ELF-1 (cell line): ENCODE measurements at places on chromosomes 1 and 21.

DNA sequence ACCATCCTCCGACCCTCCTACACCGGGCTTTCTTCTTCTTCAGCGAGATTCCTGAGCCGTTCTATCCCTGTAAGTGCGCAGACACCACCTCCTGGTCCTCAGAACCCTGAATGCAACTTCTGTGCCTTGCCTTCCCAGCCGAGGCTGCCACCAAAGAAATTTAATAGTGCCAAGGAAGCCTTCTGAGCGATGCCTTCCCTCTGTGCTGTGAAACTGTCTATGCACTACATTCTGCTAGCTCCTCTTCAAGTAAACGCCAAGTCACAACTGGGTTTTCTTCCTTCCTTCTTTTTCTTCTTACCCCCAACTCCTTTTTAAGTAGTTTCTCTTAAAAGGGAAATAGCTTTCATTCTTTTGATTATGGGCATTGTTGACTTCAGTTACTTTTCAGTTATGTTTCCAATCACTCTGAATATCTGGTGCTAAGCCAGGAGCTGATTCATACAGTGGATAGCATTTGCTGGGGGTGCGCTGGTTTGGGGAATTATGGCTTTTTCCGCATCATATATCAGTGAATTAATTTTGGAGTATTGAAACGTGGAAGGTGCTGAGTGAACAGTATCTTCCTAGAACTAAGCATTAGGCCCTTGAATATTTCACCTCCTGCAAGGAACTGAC lies 38.6 kb upstream of the GPR88 start:
- no peak for DNase-seq

DNA sequence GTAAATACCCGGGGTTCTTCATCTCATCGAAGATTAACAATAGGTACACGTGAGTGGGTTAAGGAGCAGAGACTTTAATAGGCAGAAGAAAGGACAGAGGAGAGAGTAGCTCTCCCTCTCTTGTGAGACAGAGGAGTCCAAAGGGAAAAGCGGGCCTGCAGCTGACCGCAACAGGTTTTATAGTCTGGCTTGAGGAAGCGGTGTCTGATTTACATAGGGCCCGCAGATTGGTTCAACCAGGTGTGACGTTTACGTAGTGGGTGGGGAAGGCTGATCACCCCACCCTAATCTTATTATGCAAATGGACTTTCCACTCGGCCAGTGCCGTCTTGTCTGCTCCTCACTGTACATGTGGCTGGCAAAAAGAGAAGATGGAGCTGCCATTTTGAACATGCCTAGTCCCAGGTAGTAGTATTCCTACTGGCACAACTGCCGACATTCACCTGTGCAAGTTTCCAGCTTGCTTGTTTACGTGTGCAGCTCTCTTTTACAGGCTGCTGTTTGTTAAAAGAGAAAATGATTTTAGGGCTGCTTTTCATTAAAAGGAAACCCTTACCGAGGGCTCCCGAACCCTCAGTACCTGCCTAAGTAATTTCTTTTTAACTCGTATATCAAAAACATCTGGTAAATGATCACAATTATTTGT lies 10.6 kb downstream of the CDC14A start:
- peak; percentile 92 for DNase-seq

DNA sequence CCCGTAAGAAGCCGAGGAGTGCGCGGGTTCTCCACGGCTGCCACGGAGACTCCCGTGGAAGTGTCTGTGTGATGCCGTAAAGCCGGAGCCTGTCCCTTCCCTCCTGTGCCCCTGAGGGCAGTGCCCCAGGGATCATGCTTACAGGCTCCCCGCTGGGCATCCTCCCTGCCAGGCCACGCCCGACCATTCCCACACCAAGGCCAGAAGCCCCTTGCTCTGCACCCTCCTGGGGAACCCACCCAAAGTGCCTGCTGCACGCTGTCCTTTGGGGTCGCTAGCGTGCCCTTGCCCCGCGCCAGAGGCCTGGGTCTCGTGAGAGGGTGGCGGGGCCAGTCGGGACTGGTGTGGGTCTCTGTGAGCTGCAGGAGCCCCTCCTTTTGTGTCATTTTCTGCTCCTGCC lies 228.5 kb upstream of the C1orf174 start:
- DNase-seq = no peak

DNA sequence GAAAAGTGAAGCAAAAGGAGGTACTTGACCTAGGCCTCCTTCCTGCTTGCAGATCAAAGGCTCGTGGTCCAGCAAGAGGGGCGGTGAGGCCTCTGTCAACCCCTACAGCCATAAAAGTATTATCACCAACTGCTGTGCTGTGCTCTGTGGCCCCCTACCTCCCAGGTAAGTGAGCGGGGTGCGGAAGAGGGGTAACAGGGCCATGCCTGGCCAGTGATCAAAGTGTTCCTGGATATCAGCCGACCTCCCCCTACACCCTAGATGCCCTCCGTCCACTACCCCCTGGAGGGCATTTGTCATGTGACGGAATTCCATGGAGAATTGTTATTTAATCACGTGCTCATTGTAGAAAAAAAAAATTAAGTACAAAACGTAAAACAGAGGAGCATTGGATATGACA lies 10.2 kb upstream of the SFN start:
- DNase-seq = no peak

GRCh38 chr1:229431284-229432115 lies 2.4 kb downstream of the ACTA1 start:
- peak; percentile 44 for DNase-seq

- DNase-seq = no peak
Measured at GRCh38 chr1:235098547-235098946, 30.1 kb downstream of the TOMM20 start.

DNA sequence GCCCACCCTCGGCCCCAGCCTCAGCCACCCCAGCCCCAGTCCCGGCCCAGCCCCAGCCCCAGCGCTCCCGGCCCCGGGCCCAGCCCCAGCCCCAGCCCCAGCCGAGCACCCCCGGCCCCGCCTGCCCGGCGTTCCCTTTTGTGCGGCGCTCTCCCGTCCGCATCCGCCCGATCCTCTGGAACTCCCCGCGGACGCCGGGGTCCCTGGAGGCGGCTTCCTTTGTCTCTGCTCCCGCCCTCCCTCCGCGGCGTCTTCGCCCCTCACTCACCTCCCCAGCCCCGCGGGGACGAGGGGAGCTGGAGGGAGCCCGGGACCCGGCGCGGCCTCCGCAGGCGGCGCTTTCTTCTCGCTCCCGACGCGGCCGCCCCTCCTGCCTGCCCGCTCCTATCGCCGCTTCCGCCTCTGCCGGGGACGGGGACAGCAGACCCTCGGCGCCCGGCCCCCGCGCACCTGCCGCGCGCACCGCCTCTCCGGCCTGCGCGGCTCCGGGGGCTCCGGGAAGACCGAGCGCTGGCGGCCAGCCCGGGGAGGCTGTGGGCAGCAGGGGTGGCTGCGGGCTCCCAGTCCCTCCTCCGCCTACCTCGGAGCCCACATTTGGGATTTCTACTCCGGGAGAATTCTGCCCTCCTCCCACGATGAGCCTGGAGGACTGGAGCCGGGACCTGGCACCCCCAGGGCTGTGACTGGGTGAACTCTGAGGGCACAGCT lies 14.0 kb downstream of the AGRN start:
- no peak for DNase-seq

DNA sequence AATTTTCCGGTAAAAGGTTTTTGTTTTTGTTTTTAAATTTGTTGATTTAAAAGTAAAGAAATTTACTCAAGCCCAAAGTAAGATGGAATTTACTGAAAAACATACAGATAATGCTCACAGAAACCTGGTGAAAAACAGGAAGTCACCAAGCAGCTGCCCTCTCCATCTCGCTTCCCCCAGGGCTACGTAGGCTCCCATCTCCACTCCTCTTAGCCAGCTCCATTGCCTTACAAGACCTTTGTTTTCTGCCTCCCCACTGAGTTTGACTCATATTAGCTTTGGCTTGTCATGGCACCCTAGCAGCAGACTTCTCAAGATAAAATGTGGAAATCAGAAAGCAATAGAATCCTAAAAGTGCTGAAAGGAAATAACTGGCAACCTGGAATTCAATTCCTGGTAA lies 57.9 kb downstream of the PHTF1 start:
- DNase-seq = peak; percentile 56

GRCh38 chr1:155206891-155207805 lies 549 bp downstream of the THBS3 start:
- DNase-seq = peak; percentile 92

DNA sequence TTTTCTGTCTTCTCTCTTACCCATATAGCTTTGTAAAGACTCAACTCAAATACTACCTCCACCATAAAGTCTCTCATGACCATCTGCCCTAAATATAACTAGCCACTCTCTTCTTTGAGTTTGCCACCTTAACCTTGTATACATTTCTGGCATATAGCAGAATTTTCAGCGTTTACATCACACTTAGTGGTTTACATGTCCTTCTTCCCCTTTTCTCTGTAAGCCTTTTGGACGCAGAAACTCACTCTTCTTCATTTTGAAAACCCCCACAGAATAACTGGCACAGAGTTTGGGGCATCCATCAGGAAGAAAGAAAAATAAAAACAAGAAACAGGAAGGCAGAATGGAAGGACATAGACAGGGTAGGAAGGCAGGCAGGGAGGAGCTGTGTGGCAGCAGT lies 131.8 kb upstream of the DUSP10 start:
- DNase-seq = no peak

DNA sequence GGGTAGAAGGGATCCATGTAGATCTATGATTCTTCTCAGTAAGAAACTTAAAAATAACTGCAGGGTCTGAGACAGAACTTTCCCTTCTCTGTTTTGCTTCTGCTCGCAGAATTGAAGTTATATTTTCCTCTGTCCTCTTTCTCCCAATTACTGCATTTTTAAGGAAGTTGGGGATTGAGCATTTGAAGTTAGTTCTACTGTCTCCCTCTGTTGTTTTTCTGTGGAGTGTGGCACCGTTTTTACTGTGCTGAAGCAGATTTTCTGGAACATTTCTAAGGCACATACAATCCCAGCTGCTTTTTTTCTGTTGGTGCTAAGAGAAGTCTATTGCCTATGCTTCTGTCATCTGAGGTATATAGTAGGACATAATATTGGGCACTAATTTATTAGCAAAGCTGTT lies 43.3 kb downstream of the RASAL2 start:
- DNase-seq = no peak

GRCh38 chr1:31368611-31369107 lies 4.2 kb downstream of the FABP3 start:
- DNase-seq = no peak

DNA sequence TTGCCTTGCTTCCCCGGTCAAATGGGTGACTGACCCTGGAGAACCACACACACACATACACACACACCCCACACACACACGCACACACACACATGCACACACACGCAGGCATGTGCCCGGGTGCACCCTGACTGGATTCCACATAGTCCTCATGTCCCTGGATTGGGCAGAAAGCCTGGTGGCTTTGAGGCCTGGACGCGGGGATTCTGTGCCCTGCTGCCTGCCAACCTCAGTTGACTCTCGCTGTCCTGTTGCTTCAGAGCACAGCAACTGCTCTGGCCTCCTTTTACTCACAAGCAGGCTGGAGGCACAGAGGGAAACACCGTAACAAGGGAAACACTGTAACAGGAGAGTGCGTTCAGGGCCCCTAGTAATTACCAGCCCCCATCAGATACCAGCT lies 6.4 kb downstream of the RORC start:
- no peak for DNase-seq

GRCh38 chr1:179121159-179121938 lies 39.5 kb downstream of the TOR3A start:
- DNase-seq = peak; percentile 21
